ENCODE measurements at places on chromosomes 4 and X.

- no peak for DNase-seq
Measured at GRCh38 chrX:2272337-2272736, 228.4 kb downstream of the DHRSX start.

- no peak for DNase-seq
Measured at GRCh38 chr4:56426273-56426672, 9.1 kb downstream of the PPAT start.

GRCh38 chr4:183413234-183414200 is 30.9 kb upstream of the CDKN2AIP start:
- no peak for DNase-seq

- DNase-seq = no peak
Measured at GRCh38 chr4:2591189-2591588, 54.7 kb downstream of the FAM193A start.

DNA sequence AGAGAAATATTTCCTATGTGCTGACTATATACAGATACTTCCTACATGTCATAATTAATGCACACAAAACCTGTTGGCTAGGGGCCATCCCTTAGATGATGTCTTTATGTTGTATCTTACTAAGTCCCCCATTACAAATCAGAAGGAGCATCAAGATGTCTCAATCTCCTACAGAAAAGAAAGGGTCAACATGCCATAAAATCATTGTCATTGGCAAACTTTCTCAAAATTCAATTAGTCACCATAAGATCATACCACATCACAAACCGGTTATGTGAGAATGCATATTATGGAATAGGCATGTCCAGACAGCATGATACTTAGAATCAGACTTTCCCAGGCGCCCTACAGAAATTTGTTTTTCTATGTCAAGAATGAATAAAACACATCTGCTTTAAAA is 175.2 kb upstream of the TET2 start:
- no peak for DNase-seq

DNA sequence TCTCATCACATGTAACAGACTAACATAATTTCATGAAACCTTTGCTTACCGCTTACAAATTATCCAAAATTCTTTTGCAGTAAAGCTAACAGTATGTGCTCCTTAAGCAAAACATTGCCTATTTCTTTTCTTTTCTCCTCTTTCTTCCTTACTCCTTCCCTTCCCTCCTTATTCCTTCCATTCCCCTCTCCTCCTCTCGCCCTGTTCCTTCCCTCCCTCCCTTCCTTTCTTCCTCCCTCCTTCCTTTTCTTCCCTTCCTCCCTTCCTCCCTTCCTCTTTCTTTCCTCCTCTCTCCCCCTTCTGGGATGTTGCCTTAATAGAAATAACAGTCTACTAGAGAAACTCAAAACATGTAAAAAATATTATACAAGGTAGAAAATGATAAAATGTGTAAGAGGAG is 246.4 kb downstream of the TENM3 start:
- DNase-seq = no peak

DNA sequence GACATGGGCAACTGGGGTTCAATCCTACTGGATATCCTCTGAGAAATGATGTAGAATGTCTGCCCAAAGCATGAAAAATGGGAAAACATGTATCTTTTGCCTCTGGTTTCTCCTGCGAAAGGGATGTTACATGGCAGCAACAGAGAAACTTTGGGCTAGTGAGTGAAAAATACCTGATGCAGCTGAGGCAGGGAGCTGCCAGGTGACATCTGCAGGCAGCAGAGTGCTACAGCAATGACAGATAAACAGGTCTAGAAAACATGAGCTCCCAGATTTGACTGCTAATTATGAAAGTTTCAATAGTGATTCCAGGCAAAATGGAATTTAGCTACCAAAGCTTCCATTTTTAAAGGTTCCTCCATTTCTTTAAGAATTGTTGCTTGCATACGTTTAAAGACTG is 4.8 kb upstream of the CXCL1 start:
- DNase-seq = no peak

- no peak for DNase-seq
Measured at GRCh38 chrX:49704691-49705404, 9.1 kb upstream of the PAGE1 start.

DNA sequence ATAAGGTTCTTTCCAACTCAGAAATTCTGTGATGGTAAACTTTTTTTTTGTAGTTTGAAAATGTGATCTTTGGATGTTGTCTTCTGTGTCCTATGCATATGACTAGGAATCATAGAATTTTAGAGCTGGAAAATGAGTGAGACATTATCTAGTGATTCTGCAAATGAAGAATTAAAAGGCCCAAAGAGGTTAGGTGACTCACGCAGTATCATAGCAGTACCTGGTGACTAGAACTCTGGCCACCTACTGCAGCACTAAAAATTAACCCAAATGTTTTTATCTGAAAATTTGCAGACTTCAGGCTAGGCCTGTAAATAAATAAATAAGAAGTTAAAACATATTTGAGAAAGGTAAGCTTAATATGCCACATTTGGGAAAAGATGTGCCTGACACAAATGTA is 52.8 kb downstream of the NFKB1 start:
- DNase-seq = no peak

- no peak for DNase-seq
Measured at GRCh38 chrX:150868625-150869024, 29.8 kb downstream of the CD99L2 start.

DNA sequence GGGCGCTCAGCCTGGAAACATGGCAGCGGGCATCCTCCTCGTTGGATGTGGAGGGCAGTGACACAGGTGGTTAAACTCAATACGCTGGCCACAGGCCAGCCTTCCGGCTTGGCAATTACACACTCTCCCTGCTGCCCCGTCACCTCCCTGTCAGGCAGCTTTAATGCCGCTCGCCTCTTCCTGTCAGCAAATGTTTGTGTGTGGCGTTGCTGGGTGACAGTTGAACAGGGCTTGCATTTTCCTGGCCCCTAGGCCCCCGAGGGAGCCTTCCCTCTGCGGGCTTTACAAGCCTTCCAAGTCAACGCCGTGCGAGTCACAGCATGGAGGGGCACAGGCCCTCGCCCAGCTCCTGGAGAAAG is 620.0 kb downstream of the BCOR start:
- peak; percentile 43 for DNase-seq

DNA sequence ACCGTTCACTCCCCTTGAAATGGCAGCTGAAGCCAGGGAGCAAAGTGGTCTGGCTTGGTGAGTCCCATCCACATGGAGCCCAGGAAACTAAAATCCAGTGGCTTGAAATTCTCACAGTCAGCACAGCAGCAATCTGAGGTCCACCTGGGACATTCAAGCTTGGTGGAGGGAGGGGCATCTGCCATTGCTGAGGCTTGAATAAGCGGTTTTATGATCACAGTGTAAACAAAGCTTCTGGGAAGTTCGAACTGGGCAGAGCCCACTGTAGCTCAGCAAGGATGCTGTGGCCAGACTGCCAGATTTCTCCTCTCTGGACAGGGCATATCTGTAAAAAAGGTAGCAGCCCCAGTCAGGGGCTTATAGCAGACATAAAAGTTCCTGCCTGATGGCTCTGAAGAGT is 15.5 kb upstream of the FAAH2 start:
- DNase-seq = no peak

DNA sequence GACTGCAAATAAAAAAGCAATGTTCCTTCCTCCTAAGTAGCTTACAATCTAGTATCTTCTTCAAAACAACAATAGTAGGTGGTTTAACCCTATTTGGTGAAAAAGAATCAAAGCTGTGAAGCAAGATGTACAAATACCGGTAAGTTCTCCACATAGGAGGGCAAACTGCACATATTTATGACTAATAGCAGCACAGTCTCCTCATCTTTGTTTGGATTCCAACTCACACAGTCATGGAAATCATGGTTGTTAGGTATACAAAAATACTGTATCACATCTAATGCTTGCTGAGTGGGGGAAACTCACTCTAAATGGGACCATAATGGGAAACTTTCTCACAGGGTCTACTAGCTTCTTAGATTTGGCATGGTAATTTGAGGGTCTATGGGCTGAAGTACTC is 597.2 kb downstream of the INPP4B start:
- DNase-seq = no peak

GRCh38 chrX:48508400-48509244 is at the start of gene PORCN:
Gene PORCN (plus strand): TSS chrX:48508992. CDS start chrX:48509821, 829 bp downstream.
- DNase-seq = peak; percentile 2

GRCh38 chr4:123505095-123506010 is 108.8 kb downstream of the SPRY1 start:
- DNase-seq = peak; percentile 71

DNA sequence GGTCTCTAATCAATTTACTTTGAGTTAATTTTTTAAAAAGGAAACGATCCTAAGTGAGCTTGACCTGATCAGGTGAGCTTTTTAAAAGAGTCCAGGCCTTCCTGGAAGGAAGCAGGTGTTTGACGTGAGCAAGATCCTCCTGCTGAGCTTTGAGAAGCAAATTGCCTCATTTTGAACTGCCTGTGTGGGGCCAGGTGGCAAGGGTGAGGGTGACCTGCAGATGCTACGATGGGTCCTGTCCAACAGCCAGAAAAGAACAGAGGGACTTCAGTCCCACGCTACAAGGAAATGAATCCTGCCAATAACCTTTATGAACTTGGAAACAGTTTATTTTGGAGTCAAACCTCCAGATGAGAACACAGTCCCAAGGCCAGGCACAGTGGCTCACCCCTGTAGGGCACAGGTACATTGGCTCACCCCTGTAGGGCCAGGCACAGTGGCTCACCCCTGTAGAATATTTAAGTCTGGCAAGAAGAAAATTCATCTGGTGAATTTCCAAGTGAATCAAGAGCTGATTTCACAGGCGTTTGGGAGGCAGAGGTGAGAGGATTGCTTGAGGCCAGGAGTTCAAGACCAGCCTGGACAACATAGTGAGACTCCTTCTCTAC is 58.1 kb downstream of the CASP3 start:
- no peak for DNase-seq

DNA sequence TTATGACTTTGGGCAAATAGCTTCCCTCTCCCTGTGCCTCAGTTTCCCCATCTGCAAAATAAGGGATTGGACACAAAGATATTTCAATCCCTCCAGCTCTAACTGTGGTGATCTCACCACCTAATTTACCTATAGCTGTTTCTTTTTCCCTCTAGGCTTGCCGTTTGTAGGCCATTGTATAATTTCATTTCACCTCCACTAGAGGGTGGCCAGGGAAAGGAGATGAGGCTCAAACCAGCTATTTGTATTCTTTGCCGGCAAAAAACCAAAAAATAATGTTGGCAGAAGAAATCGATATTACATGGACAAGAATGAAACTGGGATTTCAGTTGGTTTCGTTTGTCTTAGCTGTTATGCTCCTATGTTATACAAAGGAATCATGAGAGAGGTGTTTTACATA is 36.1 kb upstream of the DOCK11 start:
- DNase-seq = no peak

- DNase-seq = no peak
Measured at GRCh38 chr4:149095811-149096210, 653.6 kb upstream of the NR3C2 start.

GRCh38 chr4:55500072-55500471 is 46.6 kb downstream of the CLOCK start:
- DNase-seq = no peak

DNA sequence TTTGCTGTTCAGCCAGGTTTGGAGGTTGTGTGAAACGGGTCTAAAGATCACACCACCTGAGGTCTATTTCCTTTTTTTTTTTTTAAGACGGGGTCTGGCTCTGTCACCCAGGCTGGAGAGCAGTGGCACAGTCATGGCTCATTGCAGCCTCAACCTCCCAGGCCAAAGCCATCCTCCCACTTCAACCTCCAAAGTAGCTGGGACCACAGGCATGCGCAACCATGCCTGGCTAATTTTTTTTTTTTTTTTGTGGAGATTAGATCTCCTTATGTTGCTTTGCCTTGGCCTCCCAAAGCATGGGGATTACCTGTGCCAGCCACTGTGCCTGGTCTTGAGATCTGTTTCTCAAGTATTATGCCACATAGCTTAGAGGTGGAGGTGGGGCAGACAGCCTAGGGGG is 49.2 kb upstream of the ELOVL6 start:
- DNase-seq = no peak

DNA sequence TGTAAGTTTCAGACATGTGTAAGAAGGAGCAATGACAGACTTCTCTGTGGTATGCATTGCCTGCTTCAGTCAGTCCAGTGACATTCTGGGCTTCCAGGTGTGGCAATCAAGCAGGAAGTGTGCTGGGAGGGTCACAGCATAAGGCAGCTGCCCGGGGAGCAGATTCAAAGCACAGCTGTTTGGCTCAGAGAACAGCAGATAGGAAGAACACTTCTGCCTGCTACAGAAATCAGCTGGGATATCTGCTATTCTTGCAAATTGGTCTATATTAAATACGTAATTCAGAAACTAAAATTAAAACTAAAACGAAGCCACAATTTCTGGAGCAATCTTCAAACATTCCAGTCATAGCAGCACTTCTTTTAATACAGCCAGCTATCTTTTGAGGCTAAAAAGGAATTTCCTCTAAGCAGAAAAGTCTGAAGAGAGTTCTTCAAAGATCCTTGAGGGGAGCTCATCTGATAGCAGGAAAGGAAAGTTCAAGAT is 47.5 kb upstream of the GALNT7 start:
- peak; percentile 38 for DNase-seq

GRCh38 chr4:81030061-81030980 is at the start of gene BMP3:
Gene BMP3 (plus strand): TSS chr4:81030708. CDS start chr4:81031285, 577 bp downstream.
- peak; percentile 26 for DNase-seq

- DNase-seq = no peak
Measured at GRCh38 chrX:106742805-106743204, 16.3 kb downstream of the RNF128 start.

GRCh38 chr4:74375824-74376426 is 11.0 kb downstream of the EREG start:
- no peak for DNase-seq

DNA sequence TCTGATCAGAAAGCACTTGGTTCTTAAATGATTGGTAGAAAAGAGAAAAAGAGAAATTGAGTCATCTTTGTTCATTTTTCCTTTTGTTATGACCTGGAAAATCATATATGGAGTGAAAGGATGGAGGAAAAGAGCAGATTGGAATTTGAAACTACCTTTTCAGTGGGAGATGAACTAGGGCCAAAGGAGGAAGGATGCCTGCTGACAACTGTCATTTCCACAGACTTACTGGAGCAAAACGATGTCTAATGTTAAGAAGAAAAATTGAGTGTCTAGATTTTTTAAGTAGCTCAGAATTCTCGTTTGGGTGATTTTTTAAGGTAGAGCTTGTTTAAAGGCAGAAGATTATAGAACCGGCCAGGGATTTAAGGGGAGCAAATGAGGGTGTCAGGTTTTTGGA is 144.6 kb upstream of the KCNIP4 start:
- DNase-seq = no peak

DNA sequence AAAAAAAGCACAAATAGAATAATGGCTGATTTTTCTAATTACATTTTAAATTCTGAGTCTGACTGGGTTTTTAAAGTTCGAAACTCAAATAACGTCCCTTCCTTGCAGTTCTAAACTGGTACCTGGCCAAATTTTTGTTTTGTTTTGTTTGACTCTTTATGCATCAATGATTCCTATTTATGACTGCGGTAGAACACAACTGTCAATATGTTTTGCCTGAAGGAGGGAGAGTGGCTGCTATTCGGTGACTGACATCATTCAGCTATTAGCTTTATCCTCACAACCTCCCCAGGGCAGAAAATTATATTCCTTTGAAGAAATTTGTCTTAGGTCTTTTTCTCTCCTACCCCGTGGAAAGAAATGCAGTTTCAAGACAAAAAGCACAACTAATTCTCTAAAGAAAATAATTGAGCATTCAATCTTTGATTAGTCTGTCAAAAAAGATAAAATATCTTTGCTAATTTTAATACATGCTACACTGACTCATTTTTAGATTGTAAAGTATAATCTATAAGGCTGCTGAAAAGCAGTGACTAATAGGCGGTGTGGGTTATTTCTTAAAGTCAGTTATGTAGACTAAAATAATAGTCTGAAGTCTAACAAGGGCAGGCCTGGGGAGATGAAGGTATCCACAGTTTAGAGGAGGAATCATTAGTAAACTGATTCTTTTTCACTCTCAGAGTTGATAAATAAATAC is 61.9 kb downstream of the TMEM150C start:
- DNase-seq = peak; percentile 87

GRCh38 chrX:68190799-68191198 is 242.5 kb downstream of the OPHN1 start:
- DNase-seq = no peak

Measured in NCI-H2029 (cell line).